ENCODE measurements at places on chromosomes 4 and X.

- no peak for DNase-seq
Observed at GRCh38 chr4:4618847-4619246, 77.0 kb upstream of the STX18 start.

GRCh38 chr4:52604215-52604614 lies 54.9 kb downstream of the USP46 start:
- DNase-seq, result no peak

GRCh38 chr4:181959121-181959520 lies 284.1 kb upstream of the TENM3 start:
- DNase-seq, result no peak

GRCh38 chr4:2067446-2068197 lies 8.5 kb downstream of the NAT8L start:
- no peak for DNase-seq

- no peak for DNase-seq
Observed at GRCh38 chr4:7663075-7663541, 228.4 kb upstream of the PSAPL1 start.

DNA sequence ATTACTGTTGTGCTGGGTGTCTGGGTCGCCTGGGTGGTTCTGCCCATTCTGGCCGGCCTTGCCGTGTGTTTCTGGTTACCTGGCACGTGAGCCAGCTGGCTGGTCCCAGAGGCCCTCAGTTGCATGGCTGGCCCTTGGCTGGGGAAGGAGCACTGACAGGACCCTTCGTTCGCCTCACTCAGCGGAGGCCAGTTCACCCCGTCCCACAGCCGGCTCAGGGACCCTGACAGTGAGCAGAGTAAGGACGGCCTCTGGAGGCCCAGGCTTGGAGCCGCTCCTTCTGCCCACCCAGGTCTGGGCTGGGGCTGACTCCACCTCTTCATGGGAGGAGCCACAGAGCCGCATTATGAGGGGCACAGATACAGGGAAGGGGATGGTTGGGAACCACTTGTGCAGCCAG lies 20.3 kb upstream of the HGFAC start:
- DNase-seq, result no peak

- no peak for DNase-seq
Observed at GRCh38 chrX:65607070-65607742, 60.2 kb upstream of the MSN start.

DNA sequence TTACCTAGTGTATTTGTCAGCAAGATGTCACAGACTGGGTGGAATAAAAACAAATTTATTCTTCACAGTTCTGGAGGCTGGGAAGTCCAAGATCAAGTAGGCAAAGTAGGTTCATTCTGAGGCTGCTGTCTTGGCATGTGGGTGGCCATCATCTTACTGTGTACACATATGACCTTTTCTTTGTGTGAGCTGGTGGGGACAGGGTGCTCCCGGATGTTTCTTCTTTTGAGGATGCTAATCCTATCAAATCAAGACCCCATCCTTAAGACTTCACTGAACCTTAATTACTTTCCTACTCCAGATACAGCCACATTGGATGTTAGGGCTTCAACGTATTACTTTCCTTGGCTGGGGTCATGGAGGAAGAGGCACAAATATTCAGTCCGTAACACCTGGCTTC lies 74.0 kb downstream of the TLL1 start:
- no peak for DNase-seq

DNA sequence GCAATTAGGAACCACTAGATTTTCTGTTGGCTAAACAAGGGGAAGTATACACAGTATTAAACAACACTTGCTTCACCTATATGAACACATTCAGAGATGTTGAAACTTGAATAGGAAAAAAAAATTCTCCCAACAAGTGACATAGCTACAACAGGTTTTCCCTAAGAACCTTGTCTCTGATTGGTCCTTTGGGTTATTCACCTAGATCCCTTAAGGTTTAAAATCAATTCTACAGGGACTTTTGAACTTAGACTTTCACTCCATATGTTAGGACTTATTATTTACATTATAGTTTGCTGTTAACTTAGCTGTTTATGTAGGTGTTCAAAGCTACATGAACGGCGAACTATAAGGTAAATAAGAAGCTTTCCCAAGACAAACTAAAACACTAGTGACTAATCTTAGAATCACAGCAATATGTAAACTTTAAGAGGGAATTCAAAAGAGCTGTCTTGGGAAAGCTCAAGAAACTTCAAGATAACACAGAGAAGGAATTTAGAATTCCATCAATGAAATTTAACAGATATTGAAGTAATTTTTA lies 72.2 kb upstream of the ZXDB start:
- DNase-seq, result no peak

DNA sequence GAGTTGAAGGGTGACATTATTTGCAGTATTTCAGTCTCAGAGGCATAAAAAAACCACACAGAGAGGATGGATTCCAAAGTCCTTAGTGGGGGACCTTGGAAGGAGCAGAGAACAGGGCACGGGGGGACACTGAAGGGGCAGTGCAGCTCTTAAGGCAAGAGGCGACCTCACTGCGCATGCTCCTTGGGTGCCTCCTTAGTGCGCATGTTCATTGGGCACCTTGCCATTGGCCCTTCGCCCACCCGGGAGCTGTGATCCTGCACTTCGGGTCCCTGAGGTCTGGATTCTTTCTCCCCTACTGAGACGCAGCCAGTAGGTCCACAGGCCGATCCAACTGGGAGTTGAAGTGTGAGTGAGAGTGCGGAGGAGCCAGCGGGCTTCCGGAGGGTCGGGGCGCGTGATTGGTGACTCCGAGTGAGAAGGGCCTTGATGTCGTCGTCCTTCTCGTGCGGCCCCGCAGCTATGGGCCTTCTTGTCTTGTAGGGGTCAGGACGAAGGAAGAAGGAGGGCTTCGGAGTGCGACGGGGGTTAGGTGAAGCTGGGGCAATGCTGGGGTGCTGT lies at the start of gene XAGE5:
TSS of gene XAGE5 (plus strand) at position 223 of the 561 bp plus-strand sequence. CDS start 1,280 bp downstream, outside the sequence.
- DNase-seq, result no peak

DNA sequence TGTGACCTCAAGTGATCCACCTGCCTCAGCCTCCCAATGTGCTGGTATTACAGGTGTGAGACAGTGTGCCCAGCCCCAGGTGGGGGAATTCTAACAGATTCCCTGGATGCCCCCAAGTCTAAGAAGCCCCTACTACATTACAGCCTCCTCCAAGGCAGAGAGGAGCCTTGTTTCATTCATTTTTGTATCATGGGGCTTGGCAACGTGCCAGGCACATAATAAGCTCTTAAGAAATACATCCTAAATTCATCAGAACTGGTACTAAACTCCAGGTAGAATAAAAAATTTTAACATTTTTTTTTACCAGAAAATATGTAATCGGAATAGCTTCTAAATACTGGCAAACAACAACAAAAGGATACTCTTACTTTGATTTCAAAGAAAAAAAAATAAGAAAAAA lies 127.1 kb downstream of the CHIC2 start:
- no peak for DNase-seq
